ENCODE measurements at places on chromosomes 11 and 22.

DNA sequence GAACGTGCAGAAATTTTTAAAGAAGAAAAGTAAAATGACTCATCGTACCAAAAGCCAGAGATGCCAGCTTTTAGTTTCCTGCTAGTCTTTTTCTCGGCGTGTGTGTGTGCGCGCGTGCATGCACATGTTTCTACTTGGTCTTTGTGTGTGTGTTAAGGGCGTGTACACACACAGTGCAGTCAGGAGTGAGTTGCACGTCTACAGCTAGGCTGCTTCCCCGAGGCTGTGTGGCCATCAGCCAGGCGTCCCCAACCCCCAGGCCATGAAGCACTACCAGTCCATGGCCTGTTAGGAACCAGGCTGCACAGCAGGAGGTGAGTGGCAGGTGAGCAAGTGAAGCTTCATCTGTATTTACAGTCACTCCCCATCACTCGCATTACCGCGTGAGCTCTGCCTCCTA is 36.4 kb downstream of the KCNQ1 start:
- DNase-seq, result no peak

DNA sequence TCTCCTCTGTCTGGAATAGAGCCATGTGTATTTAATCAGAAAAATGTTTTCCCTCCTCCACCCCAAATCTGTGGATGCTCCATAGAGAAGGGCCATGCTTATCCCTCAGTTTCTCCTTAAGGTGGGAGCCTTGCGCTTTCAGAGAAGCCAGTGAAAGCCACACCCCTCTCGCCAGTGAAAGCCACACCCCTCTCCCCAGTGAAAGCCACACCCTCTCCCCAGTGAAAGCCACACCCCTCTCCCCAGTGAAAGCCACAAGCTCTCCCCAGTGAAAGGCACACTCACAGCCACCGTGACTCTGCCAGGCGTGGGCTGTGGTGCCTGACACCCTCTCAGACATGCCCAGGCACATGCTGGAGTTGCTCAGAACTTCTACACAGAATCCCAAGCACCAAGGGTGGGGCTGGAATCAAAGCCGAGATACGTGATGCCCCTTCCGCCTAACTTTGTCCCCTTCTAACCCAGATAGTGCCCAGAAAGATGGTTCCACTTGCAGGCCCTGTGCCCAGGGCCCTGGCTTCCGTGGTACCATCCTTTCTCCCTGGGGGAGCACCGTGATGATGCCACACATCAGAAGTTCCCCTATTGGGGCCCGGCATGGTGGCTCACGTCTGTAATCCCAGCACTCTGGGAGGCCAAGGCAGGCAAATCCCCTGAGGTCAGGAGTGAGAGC is 16.5 kb upstream of the PRR5 start:
- DNase-seq, result peak; percentile 51

GRCh38 chr11:57325735-57326048 is 940 bp upstream of the TNKS1BP1 start:
- DNase-seq, result no peak

DNA sequence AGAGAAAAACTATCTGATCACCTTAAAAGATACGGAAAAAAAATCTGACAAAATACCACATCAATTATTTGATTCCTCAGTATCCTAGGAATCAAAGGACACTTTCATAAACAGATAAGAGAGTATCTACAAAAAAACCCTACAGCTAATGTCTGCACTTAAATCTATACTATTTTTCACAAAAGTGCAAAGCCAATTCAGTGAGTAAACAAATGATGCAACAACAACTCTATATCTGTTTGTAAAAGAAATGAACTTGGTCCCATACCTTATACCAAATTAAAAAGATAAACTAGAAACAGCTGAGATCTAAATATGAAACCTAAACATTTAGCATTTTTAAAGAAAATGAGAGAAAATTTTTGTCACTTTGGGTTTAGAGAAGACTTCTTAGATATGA is 263.8 kb downstream of the SWAP70 start:
- DNase-seq, result no peak

- DNase-seq, result no peak
Measured at GRCh38 chr11:16861862-16862261, 123.4 kb downstream of the C11orf58 start.

All from stimulated activated CD8-positive, alpha-beta memory T cell treated with anti-CD3 and anti-CD28 coated beads, Interleukin-7, amount 100 ng/mL, for 1 hour (primary cell).